Activated naive CD8-positive, alpha-beta T cell treated with anti-CD3 and anti-CD28 coated beads, Interleukin-2, amount 50 U/mL, for 16 hours (primary cell): ENCODE measurements at places on chromosomes 2 and 18.

DNA sequence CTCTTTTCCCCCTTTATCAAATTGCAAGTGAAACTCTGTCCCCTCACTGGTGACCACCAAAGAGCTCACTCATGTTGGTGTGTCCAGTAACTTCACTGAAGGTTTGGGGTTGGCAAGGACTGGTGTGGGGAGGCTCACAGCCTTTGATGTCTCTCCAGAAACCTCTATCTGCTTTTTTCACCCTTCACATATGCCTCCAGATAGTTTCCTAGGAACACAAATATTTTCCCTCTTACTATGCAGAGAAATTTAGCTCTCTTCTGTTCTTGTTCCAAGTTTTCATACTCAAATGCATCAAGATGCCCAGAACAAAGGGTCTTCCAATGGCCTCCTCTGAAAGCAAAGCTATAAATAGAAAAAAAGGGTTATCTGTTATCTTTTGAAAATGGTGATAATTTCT is 20.7 kb downstream of the DTNA start:
- no peak for DNase-seq

DNA sequence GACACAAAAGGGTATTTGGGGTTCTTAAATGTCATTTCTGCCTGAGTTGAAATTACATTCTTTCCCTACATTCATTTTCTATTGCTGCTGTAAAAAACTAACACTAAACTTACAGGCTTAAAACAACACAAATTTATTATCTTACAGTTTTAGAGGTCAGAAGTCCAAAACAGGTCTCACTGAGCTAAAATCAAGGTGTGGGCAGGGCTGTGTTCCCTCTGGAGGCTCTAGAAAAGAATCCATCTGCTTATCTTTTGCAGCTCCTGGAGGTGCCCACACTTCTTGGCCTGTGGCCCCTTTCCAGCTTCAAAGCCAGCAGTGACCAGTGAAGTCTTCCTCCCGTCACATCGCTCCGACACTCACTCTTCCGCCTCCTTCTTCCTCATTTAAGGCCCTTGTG is 23.2 kb upstream of the SLC1A4 start:
- DNase-seq = no peak

DNA sequence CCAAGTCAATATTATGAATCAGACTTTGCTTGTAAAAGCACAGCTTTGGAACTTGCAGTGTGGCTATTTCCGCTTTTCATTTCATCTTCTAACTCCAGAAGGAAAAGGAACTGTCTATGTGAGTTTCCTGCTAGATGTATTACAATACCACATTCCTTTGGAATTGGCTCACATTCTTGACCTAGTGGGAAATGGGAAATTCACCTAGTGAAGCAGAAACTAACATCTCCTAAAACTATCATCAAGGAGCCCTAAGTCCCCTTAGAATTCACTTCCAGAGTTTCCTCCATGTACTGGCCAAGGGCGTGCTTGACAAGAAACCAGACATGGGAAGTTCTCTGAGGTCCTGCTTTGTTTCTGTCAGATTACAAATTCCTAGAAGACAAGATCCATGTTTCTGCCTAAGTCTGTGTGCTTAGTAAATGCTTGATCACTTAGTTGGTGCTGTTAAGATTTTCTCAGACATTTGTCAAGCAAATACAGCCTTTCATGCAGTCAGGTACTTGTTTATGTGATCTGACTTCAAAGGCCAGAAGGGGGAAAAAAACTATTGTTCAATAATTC is 275.7 kb upstream of the FN1 start:
- DNase-seq = no peak

DNA sequence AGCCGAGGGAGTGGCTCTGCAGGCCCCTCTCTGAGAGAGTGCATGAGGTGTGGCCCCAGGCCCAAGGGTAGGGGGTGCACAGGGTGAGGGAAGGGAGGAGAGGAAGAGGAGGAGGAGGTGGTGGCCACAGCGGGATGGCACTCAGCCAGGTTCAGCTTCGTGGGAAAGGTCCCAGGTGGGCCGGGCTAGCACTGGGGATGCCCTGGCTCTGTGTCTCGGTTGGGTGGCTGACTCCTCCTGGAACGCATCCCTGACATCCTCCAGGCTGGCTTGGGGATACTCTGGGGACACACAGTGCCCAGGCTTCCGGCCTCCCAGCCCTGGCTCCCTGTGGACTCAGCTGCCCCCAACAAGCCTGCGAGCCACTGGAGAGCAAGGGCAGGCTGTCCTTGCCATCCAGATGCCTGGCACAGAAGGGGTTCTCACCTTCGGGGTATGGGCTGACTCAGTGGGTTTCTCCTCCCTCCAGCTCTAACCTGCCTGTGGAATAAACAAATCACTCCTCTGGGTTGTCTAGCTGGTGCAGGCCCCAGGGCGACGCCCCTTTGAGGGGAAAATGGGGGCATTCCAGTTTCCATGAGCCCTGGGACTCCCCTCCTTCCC is 582 bp upstream of the ZAP70 start:
- peak; percentile 20 for DNase-seq

DNA sequence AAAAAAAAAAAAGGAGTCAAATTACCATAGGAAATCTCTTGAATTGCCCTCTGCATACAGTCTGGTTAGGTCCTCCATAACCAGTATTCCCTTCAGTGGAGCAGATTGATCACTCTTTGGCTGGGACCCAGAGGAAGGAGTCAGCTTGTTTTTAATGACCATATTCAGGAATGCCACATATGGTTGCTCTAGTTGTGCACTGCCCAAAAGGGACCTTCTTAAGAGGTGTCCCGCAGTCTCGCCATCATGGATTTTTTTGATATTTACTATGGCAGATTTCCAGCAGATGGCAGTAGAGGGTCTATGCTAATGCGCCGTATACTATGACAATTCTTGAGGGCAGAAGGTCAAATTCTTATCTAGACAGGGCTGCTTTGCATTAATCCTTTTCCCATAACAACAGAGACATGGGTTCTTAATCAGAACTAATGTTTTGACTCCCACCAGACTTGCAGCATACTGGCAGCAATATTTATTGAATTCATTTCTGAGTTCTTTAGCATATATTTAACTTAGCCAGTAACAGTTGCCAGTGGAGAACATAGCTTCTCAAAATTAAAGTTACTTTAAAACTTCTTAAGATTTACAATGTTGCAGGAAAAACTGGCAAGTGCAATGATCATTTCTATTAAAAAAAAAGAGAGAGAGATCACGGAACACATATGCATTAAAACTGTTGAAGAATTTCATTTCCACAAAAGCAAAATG is 31.8 kb upstream of the INPP4A start:
- DNase-seq = peak; percentile 41

DNA sequence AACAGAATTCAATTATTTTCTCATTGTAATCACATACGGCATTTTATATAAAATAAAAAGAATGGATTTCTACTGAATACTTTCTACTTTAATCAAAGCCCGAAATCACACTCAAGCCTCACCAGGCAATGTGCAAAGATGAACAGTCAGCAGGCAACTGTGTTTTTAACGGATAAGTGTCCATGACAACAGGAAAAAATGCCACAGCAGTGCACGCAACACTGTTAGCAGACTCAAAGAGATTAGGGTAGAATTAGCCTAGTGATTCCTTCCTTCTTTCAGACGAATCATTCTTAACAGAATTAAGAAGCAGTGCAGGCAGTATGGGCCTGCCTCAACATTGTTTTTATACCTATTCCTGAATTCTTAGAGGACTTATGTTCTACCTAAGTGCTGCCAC is 135.6 kb downstream of the CDH2 start:
- DNase-seq = no peak

GRCh38 chr2:200279857-200280256 is 26.6 kb upstream of the SPATS2L start:
- DNase-seq = no peak

DNA sequence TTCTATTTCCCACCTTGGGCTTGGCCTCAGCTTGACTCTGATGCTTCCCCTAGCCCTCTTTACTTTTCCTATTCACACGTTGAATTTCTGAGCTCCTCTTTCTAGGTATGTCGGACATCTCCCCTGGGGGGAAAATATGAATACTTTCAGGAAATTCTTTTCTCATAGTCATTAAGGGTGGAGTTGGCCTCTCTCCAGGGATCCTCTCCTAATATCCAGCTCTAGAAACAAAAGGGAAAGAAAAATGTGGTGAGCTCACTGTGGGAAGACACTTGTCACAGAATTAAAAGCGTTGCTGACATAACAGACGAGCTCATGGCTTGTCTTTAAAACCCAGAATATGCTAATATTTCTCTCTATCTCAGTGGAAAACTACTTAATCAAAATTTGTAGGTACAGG is 132.7 kb upstream of the MEX3C start:
- DNase-seq = no peak

DNA sequence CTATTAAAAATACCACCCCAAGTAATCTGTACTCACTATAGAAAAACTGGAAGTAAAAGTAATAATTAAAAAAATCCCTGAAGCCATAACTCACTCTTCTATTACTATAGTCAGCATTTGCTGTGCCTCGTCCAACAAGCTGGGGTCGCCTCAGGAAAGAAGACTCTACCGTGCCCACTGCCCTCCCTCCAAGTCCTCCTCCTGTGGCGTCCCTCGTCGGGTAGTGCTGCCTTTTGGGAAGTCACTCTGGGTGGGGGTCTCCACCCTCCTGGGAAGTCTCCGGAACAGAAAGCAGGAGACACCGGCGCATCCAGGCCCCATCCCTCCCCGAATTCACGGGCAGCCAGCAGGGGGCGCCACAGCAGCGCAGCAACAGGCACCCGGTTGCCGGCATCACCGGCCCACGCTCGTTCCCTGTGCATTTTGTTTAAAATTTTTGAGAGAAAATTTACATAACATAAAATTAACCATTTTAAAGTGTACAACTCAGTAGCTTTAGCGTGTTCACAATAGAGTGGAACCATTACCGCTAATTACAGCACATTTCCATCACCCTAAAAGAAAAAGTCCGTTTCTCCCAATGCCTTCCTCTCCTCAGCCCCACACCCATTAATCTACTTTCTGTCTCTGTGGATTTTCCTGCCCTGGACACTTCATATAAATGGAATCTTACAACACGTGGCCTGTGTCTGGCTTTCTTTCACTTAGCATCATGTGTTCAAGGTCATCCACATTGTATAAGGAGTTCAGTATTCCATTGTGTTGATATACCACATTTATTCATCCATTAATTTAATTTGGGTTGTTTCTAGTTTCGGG is 62.2 kb downstream of the ADNP2 start:
- DNase-seq = no peak

DNA sequence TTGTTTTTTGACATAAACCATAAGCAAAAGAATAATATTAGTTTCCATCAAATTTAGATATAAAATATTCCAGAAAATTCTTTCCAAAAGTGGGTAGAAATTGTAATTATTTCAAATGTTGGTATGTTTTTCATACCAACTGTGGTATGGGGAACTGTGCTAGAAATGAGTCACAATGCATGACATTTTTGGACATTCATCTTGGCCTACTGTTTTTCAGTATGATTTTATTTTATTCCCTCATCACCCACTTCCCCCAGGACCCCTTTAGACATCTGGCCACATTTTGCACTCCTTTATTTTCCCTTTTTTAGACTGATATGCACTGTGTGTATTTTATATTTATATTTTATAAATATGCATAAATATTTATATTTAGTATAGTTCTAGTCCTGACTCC is 97.1 kb downstream of the DPP4 start:
- no peak for DNase-seq

DNA sequence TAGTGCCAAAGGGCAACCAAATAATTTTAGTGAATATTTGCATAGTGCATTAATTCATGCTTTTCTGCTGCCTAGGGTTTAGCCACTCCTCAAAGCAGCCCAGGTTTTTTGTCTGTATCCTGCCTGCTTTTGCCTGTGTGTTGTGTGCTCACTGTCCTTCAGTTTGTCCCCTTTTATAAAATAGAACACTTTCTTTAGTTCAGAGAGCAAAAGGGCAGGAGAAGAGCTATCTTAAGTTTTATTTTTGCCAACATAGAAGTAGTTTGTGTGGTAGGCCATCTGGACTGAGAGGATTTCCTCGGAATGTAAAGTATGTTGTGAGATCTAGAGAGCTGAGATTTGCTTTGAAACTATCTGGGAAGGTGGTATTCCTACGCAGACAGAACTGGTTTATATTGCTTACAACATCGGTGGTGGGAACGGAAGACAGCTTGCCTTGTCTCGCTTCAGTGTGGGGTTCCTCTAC is 64.9 kb downstream of the EML4 start:
- DNase-seq = no peak

DNA sequence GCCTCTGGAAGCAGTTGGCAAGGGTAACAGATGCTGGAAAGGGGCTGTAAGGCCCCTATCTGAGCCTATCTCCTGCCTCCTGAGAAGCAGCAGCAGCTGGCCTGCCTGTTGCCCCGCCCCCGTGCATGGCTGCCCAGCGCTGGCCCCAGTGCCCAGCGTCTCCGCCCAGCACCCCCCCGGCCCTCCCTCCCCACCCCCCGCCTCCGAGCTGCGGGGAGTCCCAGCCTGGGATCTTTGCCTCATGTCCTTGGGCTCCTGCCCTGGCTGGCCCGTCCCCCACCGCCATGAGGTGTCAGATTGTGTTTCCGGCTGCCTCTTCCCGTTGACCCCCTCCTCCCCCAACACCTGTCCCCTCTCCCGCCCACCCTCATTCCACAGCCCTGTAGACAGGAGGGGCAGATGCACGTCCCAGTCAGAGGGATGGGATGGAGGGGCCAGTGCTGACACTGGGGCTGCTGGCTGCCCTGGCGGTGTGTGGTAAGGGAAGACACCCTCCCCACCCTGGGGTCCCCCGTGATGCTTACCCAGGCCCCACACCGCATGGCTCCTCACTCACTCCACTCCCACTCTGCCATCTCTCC is at the start of gene CHRND:
Gene CHRND, plus strand, starts transcription at position 370 of the 581 bp plus-strand sequence. Its CDS starts 56 bp downstream, at position 426.
- DNase-seq = no peak

DNA sequence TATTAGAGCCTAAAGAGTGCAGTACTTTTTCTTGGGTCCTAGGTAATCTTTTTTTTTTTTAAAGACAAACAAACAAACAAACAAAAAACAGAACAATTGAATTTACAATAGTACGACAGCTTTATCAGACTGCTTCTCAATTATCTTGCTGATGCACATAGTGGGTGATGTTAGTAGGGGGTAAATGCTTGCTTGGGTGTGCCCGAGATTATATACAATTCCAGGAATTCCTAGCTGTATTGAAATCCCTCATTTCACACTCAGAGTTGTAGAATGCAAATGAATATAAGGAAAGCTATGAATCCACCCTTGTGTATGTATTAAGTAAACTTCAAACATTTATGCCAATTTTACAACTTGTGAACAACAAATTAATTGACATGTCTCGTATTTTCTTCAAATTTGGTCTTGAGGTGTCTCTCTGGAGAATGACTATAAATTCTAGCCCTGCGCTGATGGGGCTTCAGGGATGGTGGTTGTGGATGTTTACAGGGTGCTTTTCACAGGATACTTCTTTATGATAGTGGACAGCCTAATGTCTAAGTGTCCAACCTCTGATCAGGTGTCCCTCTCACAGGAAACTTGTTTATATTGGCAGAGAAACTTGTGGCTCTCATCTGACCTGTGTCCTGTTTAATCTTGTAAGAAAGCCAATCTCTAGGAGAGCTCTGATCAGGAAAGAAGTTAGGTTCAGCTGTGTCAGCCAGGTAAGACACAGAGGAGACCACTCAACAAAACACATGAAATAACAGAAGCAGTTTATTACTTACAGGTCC is 61.9 kb upstream of the SLC39A10 start:
- DNase-seq = no peak

DNA sequence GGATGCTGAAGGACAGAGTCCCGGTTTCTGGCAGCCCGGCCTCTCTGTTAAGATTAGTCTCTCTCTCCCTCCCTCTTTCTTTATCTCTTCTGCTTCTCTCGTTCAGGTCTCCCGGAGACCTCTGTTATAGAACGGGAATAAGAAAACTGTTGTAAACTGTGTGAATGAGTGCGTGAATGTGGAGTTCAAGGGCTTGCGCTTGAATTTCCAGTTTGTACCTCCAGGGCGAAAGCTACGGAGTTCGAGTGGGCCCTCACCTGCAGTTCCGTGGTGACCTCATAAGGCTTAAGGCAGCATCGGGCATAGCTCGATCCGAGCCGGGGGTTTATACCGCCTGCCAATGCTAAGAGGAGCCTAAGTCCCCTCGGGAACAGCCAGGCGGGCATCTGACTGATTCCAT is 26.4 kb downstream of the SKA1 start:
- no peak for DNase-seq
